ENCODE measurements at places on chromosomes 13 and 19.

DNA sequence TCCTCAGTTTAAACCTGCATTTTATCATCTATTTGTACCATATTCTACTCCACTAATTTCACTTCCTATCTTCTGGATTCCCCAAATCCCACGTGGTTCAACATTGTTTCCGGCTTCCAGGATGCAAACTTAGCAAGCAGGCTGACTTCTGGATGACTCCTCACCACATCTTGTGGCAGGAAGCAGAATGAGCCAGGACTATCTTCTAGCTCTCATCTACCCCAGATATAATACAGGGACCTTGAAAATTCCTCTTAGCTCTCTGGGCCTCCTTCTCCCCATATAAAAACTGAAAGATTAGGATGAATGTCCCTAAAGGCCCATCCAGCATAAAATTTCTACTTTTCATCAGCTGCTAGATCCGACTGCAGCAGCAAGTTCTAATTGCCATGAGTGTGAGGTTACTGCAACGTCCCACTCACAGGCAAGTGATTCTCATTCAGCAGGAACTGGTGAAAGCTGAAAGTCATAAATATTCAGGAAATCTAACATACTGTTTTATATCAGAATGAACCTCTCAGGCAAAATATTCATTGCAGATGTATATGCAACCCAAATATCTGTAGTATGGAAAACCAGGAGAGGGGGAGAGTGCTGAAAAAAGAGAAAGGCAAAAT, 93.4 kb downstream of the KCTD12 start:
- no peak for DNase-seq

- DNase-seq: no peak
These were observed 84.8 kb downstream of the SLC25A15 start for GRCh38 chr13:40874138-40874779.

GRCh38 chr13:44818428-44818827, 170.8 kb downstream of the NUFIP1 start:
- DNase-seq: no peak

DNA sequence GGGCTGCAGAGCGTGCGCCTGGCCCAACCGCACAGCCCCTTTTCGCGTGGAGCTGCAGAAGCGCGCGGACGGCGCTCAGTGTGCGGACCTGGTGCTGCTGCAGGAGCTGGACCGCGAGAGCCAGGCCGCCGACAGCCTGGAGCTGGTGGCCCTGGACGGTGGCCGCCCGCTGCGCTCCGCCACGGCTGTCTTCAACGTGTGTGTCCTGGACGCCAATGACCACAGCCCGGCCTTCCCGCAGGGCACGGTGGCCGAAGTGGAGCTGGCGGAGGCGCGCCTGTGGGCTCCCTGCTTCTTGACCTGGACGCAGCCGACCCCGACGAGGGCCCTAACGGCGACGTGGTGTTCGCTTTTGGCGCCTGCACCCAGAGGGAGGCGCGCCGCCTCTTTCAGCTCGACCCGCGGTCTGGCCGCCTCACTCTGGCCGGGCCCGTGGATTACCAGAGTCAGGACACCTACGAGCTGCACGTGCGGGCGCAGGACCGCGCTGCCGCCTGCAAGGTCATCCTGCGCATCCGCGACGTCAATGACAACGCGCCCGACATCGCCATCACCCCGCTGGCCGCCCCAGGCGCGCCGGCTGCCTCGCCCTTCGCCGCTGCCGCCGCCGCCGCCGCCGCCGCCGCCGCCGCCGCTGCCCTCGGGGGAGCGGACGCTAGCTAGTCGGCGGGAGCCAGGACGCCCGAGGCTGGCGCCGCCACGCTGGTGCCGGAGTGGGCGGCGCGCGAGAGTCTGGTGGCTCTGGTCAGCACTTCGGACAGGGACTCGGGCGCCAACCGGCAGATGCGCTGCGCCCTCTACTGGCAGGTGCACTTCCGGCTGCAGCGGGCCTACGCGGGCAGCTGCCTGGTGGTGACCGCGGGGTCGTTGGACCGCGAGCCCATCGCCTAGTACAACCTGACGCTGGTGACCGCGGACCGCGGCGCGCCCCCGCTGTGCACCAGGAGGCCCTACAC, 172.2 kb downstream of the OLFM4 start:
- DNase-seq: no peak

- no peak for DNase-seq
These were observed 14.0 kb downstream of the GNA15 start for GRCh38 chr19:3149526-3150505.

DNA sequence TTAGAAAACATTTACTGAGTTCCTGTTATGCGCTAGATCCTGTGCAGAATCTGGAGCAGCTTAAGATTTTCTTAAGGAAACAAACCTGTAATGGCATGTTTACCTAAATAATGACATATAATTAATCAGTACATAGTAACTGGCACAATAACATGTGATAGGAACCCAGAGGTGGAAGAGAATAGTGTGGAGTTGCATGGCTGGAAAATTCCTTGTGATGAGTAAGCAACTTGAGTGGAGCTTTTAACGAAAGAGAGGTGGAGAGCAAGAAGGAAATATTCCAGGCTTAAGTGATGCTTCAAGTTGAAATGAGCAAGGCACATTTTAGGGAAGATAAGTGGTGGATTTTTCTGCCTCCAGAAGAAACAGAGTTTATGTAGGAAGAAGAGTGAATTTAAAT, 9.2 kb upstream of the GPC5 start:
- no peak for DNase-seq

GRCh38 chr13:81591528-81592220, 1250.7 kb upstream of the SPRY2 start:
- no peak for DNase-seq

- DNase-seq: no peak
These were observed 86.5 kb downstream of the TSHZ3 start for GRCh38 chr19:31262725-31263191.

- DNase-seq: no peak
These were observed 111.2 kb upstream of the MBNL2 start for GRCh38 chr13:97110936-97111335.
